ENCODE measurements at places on chromosomes 7 and 10. TPM values are rescaled to one million over a fixed set of nuclear protein-coding genes. Genes with fewer than 3 reads are reported as not detected.

Gene FZD8
- 12.1 TPM for total RNA-seq

Gene RNF32
- 2.1 TPM for total RNA-seq

Gene SPDYE5
- total RNA-seq = not detected

Gene MYO3A
- total RNA-seq = not detected

Gene GIMAP1
- 3.7 TPM for total RNA-seq

Gene LRMDA
- total RNA-seq = 5.7 TPM

Gene GNA12
- total RNA-seq = 27.1 TPM

Gene FOXP2
- total RNA-seq = 96.9 TPM

Gene FAM237B
- not detected for total RNA-seq

Gene CFAP43
- 0.49 TPM for total RNA-seq

Gene TMEM196
- 0.16 TPM for total RNA-seq

Gene PSTK
- total RNA-seq = 3.6 TPM

Gene PIK3AP1
- total RNA-seq = 13.2 TPM

Gene DLX6
- not detected for total RNA-seq

- H3K4me3 ChIP-seq = no peak overlapping the region
- DNase-seq = no peak
- H3K27me3 ChIP-seq = no peaks in the 10 kb centered on the region
- no peaks in the 10 kb centered on the region for H3K4me1 ChIP-seq
- no peaks in the 10 kb centered on the region for H3K36me3 ChIP-seq
- H3K27ac ChIP-seq = no peak overlapping the region
These were observed 101.2 kb upstream of the TRIM24 start for GRCh38 chr7:138358850-138359341.

DNA sequence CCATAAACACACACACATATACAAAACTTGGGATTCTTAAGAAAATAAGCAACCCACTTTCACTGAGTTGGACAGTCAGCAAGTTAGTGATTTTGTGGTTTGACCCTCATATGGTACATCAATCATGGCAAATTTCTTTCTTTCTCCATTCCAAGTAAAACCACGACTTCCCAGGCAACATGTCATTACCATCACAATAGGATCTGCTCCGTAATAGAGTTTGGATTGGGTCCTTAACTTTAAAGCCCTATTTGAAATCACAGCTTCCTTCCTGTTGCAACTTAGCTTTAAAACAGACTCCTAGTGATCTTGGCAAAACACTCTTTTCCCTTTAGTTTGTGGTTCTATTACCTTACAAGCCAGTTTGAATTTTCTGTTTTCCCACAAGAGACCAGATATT, 483.6 kb downstream of the INHBA start:
- no peak for DNase-seq
- no peaks in the 10 kb centered on the region for H3K36me3 ChIP-seq
- no peak overlapping the region for H3K27ac ChIP-seq
- no peaks in the 10 kb centered on the region for H3K4me1 ChIP-seq

DNA sequence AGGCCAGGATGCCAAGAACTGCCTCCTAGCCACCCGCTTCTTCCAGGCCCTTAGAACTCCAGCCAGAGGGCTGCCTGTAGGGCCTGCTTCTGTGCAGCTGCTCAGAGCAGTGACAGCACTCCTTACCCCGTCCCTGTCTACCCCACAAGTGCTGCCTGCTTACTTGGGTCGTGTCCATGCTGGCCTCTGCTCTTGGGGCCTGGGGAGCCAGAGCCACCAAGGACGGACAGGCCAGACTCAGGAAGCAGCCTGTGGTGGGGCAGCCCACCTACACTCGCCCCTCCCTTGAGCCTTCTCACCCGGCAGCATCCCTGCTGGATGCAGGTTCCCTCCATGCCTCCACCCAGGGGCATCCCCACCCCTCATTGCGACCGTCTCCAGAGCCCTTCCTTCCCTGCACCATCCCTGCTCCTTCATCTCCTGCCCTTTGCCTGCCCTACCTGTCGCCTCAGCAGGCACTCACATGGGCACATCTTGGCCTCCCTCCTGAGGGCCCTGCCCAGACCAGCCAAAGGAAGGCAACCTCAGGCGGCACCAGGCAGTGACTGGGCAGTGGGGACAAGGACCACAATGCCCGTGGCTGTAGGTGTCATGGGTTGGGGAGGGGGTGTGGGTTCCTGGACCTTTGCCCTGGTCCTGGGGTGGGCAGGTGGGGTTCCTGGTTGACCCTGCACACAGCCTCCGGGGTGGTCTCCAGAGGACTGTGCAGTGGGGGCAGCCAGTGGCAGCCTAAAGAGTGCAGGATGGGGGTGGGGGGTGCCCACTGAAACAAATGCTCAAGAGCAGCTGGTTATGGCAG, 78.0 kb upstream of the TNS3 start:
- no peak overlapping the region for H3K27ac ChIP-seq
- no peaks in the 10 kb centered on the region for H3K4me1 ChIP-seq
- no peak for DNase-seq
- H3K36me3 ChIP-seq = no peaks in the 10 kb centered on the region

- H3K27me3 ChIP-seq = no peaks in the 10 kb centered on the region
- no peak overlapping the region for H3K4me3 ChIP-seq
These were observed 50.4 kb upstream of the FAM3C start for GRCh38 chr7:121446526-121446925.

- no peak overlapping the region for H3K27ac ChIP-seq
- H3K27me3 ChIP-seq = no peaks in the 10 kb centered on the region
- H3K4me3 ChIP-seq = no peak overlapping the region
These were observed 75.7 kb upstream of the NANOS1 start for GRCh38 chr10:118953598-118954393.

GRCh38 chr10:75111907-75112679, 637 bp downstream of the SAMD8 start:
- H3K27me3 ChIP-seq = no peaks in the 10 kb centered on the region
- H3K36me3 ChIP-seq = no peaks in the 10 kb centered on the region
- peak overlapping the region; percentile 97 for H3K4me3 ChIP-seq
- peaks cover 20% of the 10 kb centered on the region for H3K4me1 ChIP-seq

DNA sequence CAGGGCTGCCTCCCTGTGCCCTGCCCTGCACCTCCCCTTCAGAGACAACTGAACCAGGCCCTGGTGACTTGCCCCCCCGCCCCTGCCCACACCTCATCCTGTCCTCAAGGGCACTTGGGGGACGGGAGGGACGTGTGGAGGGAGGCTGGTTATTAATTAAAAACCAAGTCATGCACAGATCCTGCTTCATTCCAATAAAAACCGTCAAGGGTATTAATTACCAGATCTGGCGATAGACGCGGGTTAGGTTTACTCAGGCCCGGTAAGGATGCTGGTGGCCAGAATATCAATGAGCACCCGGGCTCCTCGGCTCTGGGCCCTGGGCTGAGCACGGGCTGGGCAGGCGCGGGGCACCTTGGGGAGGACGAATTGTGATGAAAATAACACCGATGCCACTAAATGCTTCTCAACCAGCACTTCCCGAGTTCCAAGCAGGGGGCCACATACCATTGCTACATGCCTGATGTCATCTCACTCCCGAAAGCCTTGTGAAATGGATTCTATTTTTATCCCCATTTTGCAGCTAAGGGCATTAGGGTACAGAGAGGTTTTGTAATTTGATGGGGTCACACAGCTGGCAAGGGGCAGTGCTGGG, 24.5 kb upstream of the GTF2IRD1 start:
- no peaks in the 10 kb centered on the region for H3K4me1 ChIP-seq
- peak; percentile 48 for DNase-seq
- H3K36me3 ChIP-seq = no peaks in the 10 kb centered on the region
- H3K27ac ChIP-seq = no peak overlapping the region

DNA sequence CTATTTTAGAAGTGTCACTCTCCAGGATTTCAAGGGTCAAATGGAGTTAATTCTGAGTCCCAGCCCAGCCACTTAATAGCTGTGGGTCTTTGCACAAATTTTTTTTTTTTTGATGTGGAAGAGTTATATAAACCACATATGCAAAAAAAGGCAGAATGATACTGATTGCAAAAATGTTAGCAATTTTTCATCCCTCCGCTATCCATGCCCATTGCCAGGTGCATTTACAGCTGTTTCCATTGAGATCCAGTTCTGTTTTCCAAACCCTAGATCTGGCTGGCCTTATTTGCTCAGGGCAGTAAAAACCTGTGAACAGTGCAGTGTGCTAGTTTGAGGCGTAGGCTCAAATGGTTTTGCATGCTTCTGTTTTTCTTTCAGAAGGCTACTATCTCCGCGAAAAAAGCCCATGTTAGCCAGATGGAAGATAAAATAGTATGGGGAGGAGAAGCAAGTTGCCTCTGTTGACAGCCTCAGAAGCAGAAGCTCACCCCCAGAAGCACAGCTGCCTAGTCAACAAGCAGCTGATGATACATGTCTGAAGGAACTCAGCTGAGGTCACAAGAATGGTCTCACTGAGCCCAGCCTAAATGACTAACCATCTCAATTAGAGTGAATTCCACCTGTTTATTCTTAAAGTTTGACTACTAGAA, 997 bp upstream of the ZNF138 start:
- no peak for DNase-seq
- H3K27ac ChIP-seq = peak overlapping the region; percentile 81
- no peaks in the 10 kb centered on the region for H3K27me3 ChIP-seq

DNA sequence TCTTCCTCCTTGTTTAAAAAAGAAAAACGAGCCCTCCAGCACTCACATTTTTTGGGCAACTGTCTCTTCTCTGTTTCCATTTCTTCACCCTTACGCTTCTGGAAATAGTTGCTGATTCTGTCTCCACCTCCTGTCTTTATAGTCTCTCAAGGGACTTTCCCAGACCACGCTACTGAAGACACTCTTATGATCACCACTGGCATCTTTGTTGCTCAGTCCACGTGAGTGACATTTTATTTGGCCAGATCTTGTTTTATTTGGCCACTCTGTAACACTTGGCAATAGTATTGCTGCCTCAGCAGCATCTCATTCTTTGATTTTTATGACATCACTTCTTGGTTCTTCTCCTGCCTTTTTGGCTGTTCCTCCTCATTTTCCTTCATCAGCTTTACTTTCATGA, 21.6 kb upstream of the NME8 start:
- H3K4me3 ChIP-seq = no peak overlapping the region
- H3K27me3 ChIP-seq = no peaks in the 10 kb centered on the region
- H3K4me1 ChIP-seq = no peaks in the 10 kb centered on the region

GRCh38 chr10:62583876-62584615, 209.9 kb downstream of the ZNF365 start:
- no peak for DNase-seq
- H3K4me3 ChIP-seq = no peak overlapping the region
- no peaks in the 10 kb centered on the region for H3K36me3 ChIP-seq
- H3K4me1 ChIP-seq = peaks cover 10% of the 10 kb centered on the region
- H3K27ac ChIP-seq = no peak overlapping the region

GRCh38 chr7:141455723-141456122, 95.5 kb upstream of the AGK start:
- peaks cover 2% of the 10 kb centered on the region for H3K4me1 ChIP-seq
- no peaks in the 10 kb centered on the region for H3K36me3 ChIP-seq
- H3K27me3 ChIP-seq = no peaks in the 10 kb centered on the region
- H3K4me3 ChIP-seq = no peak overlapping the region

- H3K27me3 ChIP-seq = no peaks in the 10 kb centered on the region
- H3K4me1 ChIP-seq = no peaks in the 10 kb centered on the region
- no peak overlapping the region for H3K27ac ChIP-seq
- H3K4me3 ChIP-seq = no peak overlapping the region
These were observed 98.2 kb downstream of the PRLHR start for GRCh38 chr10:118497227-118497626.

GRCh38 chr7:33196221-33196620, 66.9 kb downstream of the BBS9 start:
- no peaks in the 10 kb centered on the region for H3K36me3 ChIP-seq
- no peak overlapping the region for H3K4me3 ChIP-seq
- no peaks in the 10 kb centered on the region for H3K4me1 ChIP-seq
- no peak for DNase-seq

DNA sequence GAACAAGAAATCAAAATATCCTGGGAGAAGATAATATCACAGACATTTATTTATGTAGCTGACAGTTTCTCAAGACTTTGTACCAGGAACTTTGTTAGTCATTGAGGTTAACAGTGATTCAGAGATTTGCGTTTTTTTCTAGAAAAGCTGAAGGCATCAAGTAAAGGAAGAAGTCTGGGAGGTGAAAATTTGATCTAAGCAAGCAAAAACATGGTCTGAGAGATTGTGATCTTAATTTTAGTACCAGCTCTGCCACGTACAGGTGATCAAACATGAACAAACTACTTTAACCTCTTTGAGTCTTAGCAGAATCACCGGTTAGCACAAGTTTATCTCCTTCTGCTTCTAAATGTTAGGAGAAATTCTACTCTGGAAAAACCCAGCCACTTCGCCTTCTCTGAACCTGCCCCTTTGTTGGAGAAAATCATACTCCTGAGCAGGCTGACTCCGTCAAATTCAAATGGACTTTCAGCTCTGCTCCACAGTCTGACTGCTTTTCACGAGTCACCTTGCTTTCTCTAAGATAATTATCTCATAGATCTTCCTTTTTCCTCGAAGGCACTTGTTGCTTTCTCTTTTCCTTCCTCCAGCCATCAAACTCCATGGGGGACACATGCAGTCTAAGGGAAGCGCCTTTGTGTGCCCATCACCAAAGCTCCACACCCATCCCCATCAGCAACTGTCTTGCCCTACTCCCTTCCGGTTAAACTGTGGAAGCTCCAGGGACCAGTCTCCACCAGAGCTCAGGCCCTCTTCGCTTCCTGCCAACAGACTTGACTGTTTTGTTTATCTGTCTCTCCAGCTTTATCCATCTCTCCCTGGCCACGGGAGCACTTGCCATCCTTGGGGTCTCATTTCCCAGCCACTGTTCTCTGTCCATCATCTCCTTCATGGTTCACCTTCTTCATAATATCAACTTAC, 86.3 kb downstream of the PRKCQ start:
- DNase-seq = no peak
- H3K27ac ChIP-seq = no peak overlapping the region
- H3K4me1 ChIP-seq = no peaks in the 10 kb centered on the region
- no peaks in the 10 kb centered on the region for H3K27me3 ChIP-seq
- H3K36me3 ChIP-seq = no peaks in the 10 kb centered on the region

- H3K27me3 ChIP-seq = peaks cover 18% of the 10 kb centered on the region
- peak; percentile 75 for DNase-seq
- no peaks in the 10 kb centered on the region for H3K4me1 ChIP-seq
These were observed 23.6 kb downstream of the ST8SIA6 start for GRCh38 chr10:17430647-17431355.

DNA sequence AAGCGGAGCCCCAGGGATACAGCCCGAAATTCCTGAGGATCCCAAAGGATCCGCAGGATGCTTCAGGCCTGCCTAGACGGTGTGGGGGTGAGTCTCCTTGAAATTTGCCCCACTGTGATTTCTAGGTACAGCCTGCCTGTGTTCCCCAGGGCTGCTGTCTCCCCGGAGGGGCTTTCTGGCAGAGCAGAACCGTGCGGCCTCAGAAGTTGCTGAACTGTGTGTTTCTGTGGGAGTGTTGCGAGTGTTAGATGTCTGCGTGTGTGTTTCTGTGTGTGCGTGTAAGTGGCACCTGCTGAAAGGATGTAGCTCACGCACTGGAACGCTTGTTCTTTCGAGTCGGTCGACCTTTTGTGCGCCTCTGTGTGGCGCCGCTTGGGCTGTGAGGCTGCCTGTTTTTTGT, 27.8 kb upstream of the ZNF273 start:
- no peak overlapping the region for H3K4me3 ChIP-seq
- H3K4me1 ChIP-seq = peaks cover 6% of the 10 kb centered on the region
- no peak for DNase-seq
- H3K36me3 ChIP-seq = no peaks in the 10 kb centered on the region

GRCh38 chr10:32937911-32938424, 20.1 kb downstream of the ITGB1 start:
- peak; percentile 69 for DNase-seq
- no peaks in the 10 kb centered on the region for H3K27me3 ChIP-seq
- peak overlapping the region; percentile 9 for H3K4me3 ChIP-seq
- peak overlapping the region; percentile 82 for H3K27ac ChIP-seq
- no peaks in the 10 kb centered on the region for H3K36me3 ChIP-seq
- H3K4me1 ChIP-seq = peaks cover 82% of the 10 kb centered on the region

- H3K27ac ChIP-seq = no peak overlapping the region
- no peaks in the 10 kb centered on the region for H3K27me3 ChIP-seq
- H3K36me3 ChIP-seq = no peaks in the 10 kb centered on the region
- H3K4me3 ChIP-seq = no peak overlapping the region
- no peaks in the 10 kb centered on the region for H3K4me1 ChIP-seq
These were observed 103.1 kb upstream of the DGKB start for GRCh38 chr7:15005672-15006071.

All from sigmoid colon (tissue), 7 donors.